Stimulated activated CD8-positive, alpha-beta memory T cell treated with anti-CD3 and anti-CD28 coated beads, Interleukin-4, amount 100 ng/mL, for 1 hour (primary cell): ENCODE measurements at places on chromosomes 1 and 21.

- no peak for DNase-seq
These were observed 47.3 kb upstream of the GPR37L1 start for GRCh38 chr1:202075389-202075788.

DNA sequence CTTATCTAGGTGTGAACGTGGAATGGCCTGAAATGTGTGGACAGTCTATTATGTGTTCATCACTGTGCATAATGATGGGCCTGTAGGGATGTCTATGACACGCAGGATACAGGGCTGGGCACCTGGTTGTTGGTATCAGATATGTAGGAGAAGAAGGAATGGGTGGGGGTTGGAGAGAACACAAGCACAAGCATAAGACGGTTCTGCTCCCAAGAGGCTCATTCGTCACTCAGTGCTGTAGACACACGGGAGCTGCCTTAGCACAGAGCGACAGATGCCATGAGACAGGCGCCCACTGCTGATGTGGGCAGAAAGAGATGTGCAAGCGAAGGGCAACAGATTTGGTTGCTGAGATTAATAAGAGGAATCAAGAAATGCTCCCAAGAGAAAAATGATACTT is 256.2 kb downstream of the DISC1 start:
- DNase-seq = no peak

GRCh38 chr1:27015260-27015659 is 2.6 kb upstream of the TENT5B start:
- no peak for DNase-seq

- DNase-seq = no peak
These were observed 108.0 kb downstream of the DUSP10 start for GRCh38 chr1:221633841-221634409.

- no peak for DNase-seq
These were observed at the start of gene SPRR2D for GRCh38 chr1:153040950-153041631. Gene SPRR2D (minus strand): TSS chr1:153041120. CDS start chr1:153040346, 774 bp downstream.

DNA sequence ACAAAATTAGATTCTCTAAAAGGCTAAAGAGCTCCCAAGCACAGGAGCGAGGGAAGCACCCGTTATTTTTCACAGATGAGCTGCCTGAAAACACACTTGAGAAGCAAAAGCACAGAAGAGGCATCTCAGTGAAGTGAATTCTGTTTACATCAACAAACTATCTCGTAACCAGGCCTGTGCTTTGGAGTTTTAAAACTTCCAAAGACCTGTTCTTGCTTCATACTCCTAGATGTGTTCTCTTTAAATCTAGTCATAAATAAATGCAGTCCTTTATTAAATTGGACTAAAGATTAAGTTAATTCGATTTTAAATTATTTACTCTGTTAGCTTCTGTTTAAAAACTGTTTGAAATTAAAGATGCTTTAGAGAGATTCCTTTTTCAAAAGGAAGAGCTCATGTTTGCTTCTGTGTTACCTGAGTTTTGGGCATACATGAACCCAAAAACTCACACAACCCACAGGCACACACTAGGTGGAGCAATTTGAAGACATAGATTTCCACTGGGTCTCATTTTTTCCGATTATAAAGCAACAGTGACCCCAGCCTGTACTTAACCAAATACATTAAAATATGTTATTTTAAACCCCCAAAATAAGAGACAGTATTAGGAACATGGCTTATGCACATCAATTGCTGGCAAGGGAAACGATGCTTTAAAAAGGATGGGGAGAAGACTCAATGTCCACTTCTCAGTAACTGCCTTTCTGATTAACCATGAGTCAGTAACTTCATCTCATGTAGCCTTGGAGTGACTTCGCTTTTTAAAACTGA is 648.2 kb downstream of the SMYD3 start:
- DNase-seq = no peak

DNA sequence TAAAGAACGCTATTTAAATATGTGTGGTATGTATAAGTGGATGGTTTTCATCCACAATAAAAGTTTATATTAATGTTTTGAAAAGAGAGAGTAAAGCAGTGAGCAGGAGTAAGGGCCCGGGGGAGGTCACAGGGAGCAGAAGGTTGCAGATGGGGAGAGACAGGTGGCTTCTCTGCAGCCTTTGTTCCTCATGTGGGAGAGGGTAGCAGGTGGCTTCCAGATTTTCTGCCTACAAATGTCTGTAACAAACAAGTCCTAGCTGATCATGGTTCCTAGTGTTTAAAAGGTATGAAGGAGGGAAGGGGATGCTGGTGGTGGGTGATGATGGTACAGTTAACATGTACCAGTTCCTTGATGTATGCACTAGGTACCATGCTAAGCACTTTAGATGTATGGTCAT is 18.8 kb downstream of the QSOX1 start:
- no peak for DNase-seq

DNA sequence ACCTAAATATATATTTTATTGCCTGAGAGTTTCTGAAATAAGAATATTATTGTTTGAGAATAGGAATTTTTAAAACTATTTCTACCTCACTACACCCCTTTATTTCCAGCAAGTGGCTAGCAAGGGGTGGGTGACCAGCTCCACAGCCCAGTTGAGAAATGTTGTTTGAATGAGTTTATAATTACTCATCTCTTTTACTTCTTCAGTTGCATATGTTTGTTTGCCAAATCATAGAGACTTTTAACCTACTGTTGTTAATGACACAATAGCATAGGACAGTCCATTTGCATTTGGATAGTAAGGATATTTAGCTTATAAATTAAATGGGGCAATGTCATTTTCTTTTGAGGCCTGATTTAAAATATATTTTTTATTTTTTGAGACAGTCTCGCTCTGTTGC is 127.8 kb downstream of the NRDC start:
- no peak for DNase-seq

GRCh38 chr1:43442756-43443155 is 11.0 kb downstream of the HYI start:
- DNase-seq = no peak

- no peak for DNase-seq
These were observed 26.1 kb downstream of the PCAT6 start for GRCh38 chr1:202836623-202837403.

DNA sequence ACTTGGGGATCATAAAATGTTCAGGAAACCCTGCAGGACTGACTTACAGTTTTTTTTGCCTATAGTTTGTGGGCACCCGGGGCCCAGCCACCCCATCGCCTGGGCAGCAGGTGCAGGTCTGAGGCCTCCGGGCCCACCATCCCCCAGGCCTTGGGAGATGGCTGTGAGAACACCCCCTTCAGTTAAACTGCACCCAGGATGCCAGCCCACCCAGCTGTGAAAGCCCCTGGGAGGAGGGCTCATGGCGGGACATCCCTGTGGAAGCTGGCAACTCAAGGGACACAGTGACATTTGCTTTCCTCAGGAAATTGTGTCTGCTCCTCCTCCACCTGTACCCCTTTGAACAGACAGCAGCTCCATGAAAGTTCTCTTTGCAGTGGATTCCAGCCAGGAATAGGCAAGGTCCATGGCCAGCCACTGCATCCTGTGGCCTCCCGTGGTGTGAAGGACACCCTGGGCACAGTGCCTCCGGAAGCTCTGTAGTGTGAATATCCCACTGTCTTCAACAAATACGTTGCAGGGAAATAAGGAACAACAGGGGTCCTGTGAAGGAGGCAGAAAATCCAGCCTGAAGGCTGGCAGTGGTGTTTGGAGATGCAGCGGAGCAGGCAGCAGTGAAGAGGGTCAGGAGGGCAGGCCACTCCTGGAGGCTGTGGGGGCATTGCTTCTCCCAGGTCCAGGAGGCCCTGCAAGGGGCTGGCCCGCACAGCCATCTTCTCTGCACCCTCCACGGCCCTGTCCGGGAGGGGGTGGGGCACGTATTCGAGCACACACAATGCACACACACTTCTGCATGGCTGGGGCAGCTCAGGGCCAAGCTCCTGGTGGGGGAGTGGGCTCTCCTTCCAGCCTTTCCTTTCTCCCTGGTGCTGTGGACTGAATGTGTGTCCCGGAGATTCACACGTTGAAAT is 2.1 kb upstream of the OBSCN start:
- DNase-seq = no peak

GRCh38 chr21:46295177-46295770 is 9.1 kb downstream of the YBEY start:
- no peak for DNase-seq

DNA sequence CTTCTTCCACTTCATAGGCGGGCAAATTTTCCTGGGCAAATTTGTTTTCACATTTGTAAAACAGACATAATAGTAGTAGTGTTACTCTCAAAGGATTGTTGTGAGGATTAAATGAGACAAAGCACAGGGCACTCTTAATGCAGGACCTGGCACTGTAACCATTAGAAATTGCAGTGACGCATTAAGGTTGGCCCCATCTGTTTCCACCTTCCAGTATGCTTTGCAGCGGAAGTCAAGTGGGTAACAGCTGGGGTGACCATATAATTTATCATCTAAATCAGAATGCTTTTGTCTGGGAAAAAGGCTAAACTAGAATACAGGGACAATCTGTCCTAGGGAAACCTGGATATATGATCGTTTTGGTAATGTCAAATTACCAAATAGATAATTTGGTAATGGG is 132.5 kb upstream of the CACHD1 start:
- DNase-seq = no peak

DNA sequence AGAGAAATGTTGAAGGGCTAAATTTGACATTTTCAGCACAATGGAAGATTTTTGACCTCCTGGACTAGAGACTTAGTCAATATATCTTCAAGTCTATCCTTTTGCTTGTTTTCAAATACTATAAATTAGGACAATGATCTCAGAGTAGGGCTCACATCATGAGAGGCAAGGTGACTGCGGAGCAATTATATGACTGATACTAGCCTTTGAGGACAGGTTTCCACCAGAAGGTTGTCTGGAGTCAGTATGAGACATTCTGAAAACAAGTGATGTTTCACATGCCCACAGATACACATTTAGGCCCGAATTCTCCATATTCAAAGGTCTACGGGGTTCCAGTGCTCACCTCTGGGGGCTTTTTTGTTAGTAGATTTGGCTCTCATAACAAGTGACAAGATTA is 142.3 kb upstream of the SAMSN1 start:
- DNase-seq = no peak

DNA sequence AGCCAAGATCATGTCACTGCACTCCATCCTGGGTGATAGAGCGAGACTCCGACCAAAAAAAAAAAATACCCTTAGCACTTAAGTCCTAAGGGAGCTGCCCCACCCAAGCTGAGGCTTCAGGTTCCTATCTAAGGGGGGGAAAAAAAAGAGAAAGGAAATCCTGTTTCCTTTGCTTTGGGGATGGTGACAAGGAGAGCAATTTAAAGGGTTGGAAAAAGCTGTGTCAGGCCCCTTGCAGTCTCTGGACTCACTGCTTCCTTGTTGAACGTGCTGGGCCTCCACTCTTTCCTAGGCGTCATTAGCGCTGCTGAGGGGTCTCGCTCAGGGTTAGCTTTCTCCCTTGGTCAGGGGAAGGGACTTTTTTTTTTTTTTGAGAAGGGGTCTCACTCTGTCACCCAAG is 18.1 kb downstream of the PRCC start:
- DNase-seq = no peak

DNA sequence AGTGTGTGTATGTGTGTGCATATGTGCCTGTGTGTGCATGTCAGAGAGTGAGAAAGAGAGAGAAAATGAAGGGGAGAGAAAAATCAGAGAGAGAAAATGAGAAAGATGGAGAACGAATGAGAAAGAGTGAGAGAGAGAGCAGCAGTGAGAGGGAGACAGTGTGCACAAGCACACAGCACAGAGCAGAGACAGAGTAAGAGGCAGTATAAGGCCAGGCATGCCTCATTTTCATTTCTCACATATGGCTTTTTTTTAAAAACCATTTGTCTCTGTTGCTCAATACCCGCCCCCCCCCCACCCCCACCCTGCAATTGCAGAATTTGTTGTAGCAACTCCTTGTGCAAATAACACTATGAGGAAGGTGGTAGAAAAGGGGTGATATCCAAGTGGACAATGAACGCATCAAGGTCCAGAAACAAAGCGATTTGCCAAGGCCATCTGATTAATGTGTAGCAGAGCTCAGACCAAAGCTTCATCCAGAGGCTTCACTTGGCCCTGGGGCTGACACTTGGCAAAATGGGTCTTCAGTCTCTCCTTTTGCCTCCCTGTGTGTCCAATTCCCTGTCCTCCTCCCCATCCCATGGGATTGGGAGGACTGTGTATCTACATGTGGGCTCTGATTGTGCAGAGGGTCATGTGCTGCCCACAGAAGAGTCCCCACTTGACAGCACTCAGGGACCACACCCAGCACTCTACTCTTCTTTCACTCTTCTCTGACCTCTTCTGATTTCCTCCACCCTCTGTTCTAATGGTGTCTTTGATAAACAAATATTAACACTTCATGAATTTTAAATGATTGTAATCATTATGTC is 38.9 kb upstream of the HSD3B1 start:
- no peak for DNase-seq

- DNase-seq = no peak
These were observed 15.5 kb upstream of the MAST2 start for GRCh38 chr1:45787905-45788304.

- no peak for DNase-seq
These were observed 408.0 kb downstream of the MATN1 start for GRCh38 chr1:30315185-30315960.

GRCh38 chr21:17903029-17903806 is 84.1 kb upstream of the C21orf91 start:
- DNase-seq = no peak

GRCh38 chr1:224245188-224245587 is 62.1 kb downstream of the DEGS1 start:
- no peak for DNase-seq

GRCh38 chr1:155086856-155087535 is 8.4 kb downstream of the EFNA3 start:
- no peak for DNase-seq

GRCh38 chr1:67677408-67677807 is 7.6 kb upstream of the GADD45A start:
- no peak for DNase-seq

- no peak for DNase-seq
These were observed 6.9 kb downstream of the E2F2 start for GRCh38 chr1:23524163-23524562.

- DNase-seq = peak; percentile 26
These were observed 38.6 kb upstream of the GPR137B start for GRCh38 chr1:236103646-236104218.

DNA sequence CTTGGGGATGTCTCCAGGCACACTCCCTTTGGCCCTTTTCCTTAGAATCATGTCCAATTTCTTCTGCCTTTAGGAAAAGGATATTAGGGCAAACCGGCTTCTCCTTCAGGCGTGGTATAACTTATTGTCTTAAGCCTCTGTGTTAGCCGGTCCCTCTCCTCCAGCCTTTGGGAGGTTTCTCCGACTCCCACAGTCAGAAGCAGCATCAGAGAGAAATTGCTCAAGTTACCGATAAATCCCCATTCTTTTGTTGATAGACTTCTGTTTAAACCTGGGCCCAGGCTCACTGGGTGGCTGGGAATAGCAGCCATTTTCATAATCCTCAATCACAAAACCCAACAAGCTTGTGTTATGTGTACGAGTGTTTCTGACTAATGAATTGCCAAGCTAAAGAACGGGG is 85.4 kb upstream of the KAZN start:
- DNase-seq = no peak

GRCh38 chr1:100523038-100523652 is 14.8 kb upstream of the GPR88 start:
- DNase-seq = no peak

DNA sequence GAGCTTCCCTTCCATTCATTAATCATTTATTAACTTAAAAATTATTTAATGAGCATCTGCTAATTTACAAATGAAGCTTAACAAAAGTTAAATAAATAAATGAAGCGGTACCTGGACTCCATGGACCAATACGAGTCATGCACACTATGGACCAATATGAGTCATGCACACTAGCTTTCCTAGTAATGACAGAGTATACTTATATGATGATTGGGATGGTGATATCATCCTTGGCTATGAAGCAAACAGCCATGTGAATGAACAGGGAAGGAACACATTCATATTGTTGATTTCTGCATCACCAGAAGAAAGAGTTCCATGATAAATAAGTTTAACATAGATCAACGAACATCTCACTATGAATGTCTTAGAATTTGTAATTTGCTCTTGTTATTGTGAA is 109.9 kb downstream of the SPAG17 start:
- no peak for DNase-seq
